NCI-H2081 (cell line): ENCODE measurements at places on chromosomes 2 and 18.

DNA sequence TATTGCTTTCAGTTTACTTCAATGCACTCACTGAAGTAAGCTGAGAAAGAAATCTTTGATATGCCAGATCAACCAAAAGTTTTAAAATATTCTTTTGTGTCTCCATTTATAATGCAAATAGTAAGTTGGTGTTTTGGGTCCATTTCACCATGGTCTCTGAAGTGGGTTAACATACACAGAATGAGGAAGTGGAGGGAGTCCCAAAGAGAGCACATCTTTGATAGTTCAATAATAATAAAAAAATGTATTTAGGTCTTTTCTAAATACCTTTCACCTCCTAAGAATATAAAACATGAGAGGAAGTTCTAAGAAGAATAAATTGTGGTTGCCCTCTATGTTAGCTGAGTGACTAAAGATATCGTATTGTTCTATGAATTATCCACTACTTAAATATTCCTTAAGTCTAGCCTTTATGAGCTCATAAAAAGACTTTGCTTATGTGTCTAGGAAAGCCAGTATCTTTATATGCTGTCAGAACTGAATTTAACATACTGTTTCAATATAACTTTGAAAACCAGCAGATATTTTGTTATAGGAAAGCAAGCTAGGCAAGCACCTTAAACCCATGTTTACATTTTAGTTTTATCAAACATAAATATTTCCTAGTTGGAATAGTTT, 148.7 kb upstream of the ZEB2 start:
- DNase-seq: no peak

- no peak for DNase-seq
These were observed 99.6 kb downstream of the SGPP2 start for GRCh38 chr2:222523783-222524544.

- DNase-seq: peak; percentile 63
These were observed 177.3 kb downstream of the HAUS1 start for GRCh38 chr18:46281185-46282176.

DNA sequence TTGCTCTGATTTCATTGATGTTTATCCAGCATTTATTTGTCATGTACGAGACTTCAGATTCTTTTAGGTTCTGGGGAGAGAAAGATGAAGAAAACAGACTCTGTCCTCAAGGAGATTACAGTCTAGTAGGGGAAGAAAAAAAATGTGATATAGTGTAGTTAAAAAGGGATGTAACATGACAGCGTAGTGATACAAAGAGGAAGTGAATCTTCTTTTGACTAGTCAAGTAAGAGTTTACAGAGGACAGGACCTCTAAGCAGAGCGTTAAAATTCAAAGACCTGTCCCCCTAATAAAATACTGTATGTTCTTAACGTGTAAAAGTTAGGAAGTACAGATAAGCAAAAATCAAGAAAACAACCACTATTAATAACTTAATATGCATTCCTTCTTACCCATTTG, 47.7 kb downstream of the NCOA1 start:
- DNase-seq: no peak

DNA sequence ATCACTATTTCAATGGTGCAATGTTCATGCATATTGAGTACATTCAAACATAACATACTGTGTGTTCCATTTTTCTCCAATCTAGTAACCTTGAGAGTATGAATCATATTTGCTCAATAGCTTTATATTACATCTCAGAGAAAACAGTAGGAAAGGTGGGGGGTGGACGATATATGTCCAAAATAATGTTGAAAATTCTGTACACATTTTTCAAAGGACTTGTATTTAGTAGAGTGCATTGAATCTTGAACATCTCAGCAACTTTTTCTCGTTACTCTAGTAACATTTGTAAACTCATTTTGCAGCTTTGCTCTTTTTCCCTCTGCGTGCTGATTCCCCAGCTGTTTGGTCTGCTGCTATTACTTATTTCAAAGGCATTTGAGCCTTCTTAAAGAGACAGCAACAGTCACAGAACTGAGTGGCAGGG, 1487.0 kb downstream of the LRP1B start:
- no peak for DNase-seq

- no peak for DNase-seq
These were observed 231.4 kb downstream of the SEPTIN10 start for GRCh38 chr2:109382226-109382895.

GRCh38 chr2:240121675-240122074, 14.4 kb downstream of the COPS9 start:
- DNase-seq: no peak

- DNase-seq: peak; percentile 86
These were observed at the start of the genes KATNAL2 and PIAS2 for GRCh38 chr18:46917108-46917802. KATNAL2 (plus strand) TSS chr18:46917602; CDS start chr18:46946873, 29,271 bp downstream. PIAS2 (minus strand) TSS chr18:46917507; CDS start chr18:46917345, 162 bp downstream.

DNA sequence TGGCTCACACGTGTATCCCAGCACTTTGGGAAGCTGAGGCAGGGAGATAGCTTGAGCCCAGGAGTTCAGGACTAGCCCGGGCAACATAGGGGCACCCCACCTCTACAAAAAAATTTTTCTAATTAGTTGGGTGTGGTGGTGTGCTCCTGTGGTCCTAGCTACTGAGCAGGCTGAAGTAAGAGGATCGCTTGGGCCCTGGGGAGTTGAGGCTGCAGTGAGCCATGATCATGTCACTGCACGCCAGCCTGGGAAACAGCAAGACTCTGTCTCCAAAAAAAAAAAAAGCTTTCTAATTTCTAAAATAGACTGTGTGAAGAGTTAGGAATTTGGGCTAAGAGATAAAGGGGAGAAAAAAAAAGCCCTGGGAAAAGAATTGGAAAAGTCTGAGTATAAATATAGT, 51.9 kb upstream of the NAB1 start:
- no peak for DNase-seq

DNA sequence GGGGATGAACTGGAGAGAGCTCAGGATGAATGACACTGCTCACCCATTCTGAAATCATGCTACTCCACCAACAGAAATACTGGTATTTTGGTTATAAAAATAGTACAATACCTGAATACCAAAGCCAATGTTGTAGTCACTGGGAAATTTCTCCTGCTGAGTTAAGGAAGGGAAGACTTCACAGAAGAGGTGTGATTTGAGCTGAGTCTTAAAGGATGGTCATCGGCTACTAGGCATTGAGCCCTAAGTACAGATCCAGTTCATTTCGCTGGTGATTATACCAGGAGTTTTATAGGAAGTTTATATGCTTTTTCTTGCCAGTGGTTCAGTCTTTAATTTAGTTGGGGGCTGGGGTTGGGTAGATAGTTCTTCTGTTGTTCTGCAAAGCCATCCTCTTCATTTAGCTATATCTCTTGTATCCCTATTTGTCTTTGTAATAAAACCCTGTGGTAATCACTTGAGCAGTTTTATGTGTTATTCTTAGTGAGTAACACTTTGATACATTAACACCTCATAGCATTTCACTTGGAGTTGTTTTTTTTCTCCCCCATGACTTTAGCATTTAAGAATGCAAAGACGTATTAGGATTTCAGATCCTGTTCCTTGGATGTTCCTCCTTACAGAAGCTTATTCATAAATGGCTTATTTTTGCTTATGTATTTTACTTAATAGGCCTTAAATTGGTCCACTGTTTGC, 239.9 kb upstream of the FOSL2 start:
- no peak for DNase-seq

DNA sequence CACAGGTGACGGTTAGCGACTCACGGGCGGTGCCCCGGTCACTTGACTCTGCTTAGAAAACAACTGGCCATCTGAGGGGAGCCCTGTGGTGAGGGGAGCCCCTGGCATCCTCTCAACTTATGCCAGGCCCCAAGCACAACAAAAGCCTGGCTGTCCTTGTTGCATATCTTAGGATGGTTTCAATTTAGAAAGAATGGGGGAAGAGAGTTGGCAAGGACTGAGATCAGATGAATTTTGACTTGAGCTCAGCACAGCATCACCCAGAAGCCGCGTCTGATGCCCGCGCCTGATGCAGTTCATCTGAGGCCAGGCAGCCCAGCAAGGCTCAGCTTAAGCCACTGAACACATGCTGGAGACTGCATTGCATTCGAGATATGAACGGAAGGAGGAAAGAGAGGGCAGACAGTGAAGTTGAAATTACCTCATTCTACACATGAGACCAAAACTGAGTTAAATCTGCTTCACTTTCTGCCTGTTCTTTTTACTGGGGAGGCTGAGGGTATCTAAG, 36.8 kb downstream of the MYT1L start:
- DNase-seq: no peak

- no peak for DNase-seq
These were observed 753.0 kb downstream of the CNTNAP5 start for GRCh38 chr2:124778076-124778475.

DNA sequence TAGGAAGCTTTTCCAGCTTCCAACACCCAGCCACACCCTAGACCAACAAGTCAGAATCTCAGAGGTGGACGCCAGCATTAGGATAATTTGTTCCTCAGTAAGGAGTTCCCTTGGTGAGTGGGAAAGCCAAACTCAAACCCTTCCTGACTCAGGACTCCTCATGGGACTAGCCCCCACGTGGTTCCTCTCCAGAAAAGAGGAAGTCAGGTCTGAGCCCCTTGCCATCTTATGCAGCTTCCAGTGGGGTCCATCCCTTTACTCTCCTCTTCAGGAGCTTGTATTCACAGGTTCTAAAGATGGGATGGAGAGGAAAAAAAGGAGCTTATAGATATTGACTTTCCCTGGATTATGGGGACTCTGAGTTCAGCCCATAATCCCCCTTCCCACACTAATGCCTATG, 14.8 kb upstream of the NOTO start:
- no peak for DNase-seq

GRCh38 chr2:133811409-133812125, 243.3 kb upstream of the NCKAP5 start:
- no peak for DNase-seq

- no peak for DNase-seq
These were observed 498.5 kb downstream of the EIPR1 start for GRCh38 chr2:2879071-2879470.

- no peak for DNase-seq
These were observed 2.9 kb downstream of the RNF149 start for GRCh38 chr2:101305492-101306078.
